ENCODE measurements at places on chromosomes 16 and 17. TPM values are rescaled to one million over a fixed set of nuclear protein-coding genes. Genes with fewer than 3 reads are reported as not detected.
A peak's percentile ranks its signal among the peaks of the same experiment; 100 is the strongest.

Gene RRAD
- 19.4 TPM for total RNA-seq

Gene WFIKKN1
- 3.5 TPM for total RNA-seq

Gene KRT40
- total RNA-seq: not detected

Gene HS3ST2
- 4.4 TPM for total RNA-seq

Gene SCGB1C2
- not detected for total RNA-seq

DNA sequence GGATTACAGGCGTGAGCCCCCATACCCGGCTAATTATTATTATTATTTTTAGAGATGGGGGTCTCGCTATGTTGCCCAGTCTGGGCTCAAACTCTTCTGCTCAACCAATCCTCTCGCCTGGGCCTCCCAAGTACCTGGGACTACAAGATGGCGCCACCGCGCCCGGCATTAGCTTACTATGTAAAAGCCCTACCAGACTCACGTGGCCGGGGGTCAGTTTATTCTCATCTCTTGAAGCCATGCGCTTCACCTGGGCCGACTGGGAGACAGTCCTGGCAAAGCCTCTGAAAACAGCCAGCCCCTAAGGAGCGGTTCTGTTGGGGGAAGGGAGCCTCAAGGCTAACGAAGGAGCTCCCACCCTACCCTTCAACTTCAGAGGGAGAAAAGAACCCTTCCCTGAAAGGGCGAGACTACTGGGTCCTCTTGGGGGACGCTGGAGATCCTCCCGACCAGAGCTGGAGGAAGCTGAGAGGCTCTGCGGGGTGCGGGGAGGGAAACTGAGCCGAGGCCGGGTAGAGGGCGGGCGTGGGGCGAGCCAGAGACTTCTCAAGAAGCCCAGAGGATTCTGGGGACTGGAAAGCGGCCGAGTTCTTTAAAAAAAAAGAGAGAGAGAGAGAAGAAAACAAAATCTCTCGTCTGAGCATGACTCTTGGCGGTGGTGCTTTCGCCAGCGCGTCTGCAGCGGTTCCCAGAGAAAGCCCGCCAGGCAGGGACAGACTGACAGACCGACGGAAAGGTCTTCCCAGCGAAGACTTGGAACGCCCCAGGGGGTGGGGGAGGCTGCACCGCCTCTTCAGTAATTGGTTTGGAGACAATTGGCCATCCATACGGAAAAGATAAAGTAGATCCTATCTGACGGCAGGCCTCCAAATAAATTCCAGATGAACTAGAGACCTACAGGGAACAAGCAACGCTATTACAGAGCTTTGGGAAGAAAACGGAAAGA lies 5.6 kb upstream of the TUBG2 start:
- peak; percentile 81 for DNase-seq
- peak overlapping the region; percentile 29 for H3K4me3 ChIP-seq
- peaks cover 20% of the 10 kb centered on the region for H3K4me1 ChIP-seq
- no peaks in the 10 kb centered on the region for H3K36me3 ChIP-seq
- peak overlapping the region; percentile 87 for H3K27ac ChIP-seq
- H3K27me3 ChIP-seq: no peaks in the 10 kb centered on the region

DNA sequence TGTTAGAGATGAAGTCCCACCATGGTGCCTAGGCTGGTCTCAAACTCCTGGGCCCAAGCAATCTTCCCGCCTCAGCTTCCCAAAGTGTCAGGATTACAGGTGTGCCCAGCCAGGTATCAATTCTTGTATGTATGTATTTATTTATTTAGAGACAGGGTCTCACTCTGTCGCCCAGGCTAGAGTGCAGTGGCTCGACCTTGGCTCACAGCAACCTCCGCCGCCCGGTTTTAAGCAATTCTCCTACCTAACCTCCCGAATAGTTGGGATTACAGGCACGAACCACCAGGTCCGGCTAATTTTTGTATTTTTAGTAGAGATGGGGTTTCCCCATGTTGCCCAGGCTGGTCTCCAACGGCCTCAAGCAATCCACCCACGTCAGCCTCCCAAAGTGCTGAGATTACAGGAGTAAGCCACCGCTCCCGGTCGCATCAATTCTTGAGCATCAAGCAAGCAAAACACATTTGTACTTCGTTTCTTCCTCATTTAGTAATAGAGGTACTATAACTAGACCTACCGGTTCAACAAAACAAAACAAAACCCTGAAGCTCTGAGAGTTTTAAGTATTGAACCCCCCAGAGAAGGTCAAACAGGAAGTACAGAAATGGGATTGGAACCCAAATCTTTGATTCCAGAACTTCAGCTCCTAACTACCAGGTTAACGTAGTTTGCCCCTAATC lies 1.0 kb upstream of the ZNF500 start:
- no peaks in the 10 kb centered on the region for H3K27me3 ChIP-seq
- peaks cover 19% of the 10 kb centered on the region for H3K4me1 ChIP-seq
- H3K27ac ChIP-seq: peak overlapping the region; percentile 96
- H3K4me3 ChIP-seq: peak overlapping the region; percentile 99

Measured in testis (tissue), 5 donors.